PC-9 (cell line): ENCODE measurements at places on chromosomes 5 and 9. TPM values are rescaled to one million over a fixed set of nuclear protein-coding genes. Genes with fewer than 3 reads are reported as not detected.

DNA sequence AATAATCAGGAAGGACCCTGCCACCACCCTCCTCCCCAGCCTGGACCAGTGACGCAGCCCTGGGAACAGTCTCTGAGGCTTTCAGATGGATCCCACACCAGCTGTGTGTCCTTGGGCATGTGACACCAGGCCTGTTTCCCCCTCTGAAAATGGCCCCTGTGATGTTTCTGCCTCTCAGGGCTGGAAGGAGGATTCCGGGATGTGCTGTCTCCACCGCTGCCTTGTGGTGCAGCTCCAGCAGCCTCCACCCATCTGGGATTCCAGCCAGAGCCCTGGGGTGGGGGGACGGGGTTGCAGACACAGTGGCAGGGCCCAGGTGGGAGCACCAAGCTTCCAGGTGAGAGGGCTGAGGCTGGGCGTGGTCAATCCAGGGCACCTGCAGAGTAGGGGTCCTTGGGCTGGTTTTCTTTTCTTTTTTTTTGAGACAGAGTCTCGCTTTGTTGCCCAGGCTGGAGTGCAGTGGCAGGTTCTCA, 179.7 kb upstream of the IER5L start:
- no peak for DNase-seq

DNA sequence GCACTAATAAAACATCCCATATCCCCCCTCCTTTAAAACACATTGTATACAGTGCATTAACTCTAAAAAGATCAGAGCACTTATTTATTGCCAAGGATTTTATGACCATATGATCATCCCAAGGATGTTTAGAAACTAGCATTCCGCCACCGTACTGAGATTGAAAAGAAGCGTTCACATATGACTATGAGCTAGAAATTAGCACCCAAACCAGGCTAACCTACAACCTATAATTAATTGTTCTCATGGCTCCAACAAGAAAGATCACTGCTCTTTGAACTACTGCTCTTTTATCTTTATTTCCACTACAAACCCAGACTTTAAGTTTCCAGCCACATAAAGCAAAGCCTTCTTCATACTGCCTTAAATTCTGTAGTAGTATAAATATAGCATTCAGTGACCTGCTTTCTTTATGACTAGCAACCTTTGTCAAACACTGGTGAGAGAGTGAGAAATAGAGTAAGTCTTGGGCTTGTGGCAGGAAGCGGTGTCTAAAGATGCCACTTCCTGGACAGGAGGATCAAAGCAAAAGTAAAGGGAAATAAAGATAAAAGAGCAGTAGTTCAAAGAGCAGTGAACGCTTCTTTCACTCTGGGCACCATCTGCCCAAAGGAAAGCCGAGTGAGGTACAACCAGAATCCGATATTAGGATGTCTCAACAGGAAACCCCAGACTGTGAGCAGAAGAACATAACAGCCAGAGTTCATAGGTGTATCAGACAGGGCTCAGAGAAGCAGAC, 151.1 kb upstream of the ERCC6L2 start:
- no peak for DNase-seq

DNA sequence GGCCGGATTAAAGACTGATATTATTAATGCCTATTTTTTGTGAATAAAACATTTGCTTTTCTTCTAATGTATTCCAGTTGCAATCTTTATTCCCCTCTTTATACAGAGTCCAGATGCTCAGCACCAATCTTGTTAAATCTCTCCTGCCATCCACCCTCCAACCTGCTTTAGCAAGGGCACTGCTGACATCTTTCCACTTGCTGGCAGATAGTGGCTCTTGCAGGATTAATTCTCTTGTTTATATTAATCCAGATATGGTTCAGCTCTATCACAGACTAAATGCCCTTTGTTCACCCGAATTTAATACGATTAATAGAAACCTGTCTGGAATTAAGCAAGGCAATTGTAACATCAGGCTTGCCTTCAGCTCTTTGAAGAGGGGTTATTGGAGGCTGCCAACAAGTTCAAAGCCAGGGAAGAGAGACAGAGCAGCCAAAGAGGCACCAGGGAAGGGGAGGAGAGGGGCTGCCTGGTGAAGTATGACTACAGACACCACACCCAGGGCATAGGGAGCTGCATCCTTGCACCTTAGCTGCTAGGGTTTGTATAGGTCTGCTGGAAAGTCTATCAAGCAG, 236.2 kb downstream of the SAXO1 start:
- DNase-seq, result no peak

DNA sequence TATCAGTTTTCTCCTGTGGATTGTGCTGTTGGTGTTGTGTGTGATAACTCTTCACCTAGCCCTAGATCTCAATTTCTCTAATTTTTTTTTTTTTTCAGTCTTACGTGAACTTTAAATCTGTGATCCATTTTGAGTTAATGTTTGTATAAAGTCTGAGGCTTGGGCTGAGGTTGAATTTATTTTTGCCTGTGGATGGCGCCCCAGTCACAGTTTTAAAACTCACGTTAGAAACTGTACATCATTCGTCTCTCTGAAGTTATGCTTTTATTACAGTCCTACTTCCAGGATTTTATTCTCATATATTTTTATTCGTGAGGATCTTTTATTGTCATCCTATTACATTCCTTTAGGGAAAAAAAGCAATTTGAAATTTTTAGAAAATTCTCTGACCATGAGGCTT, 103.1 kb downstream of the EHMT1 start:
- DNase-seq, result no peak

DNA sequence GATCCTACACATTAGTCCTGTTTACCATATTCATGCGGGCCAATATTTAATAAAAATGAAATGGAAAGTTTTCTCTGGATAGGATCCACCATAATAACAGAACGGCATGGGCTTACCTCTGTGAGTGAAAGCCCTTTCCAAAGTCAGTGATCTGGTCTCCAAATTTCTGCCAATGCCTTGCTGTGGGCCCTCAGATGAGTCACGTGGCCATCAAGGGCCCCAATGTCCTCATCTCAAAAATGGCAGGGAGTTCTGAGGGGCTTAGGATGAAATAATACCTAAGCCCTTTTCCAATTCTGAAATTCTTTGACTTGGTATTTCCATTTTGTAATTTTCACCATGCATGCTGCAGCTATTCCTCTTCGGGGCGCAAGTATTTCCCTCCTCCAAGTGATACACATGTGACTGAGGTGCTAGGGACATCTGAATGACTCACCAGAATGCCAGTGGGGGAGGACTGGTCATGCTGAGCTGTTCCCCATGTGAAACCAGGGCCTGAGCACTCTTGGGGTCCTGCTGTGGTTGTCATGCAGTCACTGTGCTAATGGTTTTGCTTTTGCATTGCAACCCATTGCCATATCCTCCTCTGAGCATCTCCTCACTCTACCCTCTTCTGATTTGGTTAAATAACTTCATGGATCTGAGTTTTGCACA, 35.0 kb downstream of the ITK start:
- no peak for DNase-seq

DNA sequence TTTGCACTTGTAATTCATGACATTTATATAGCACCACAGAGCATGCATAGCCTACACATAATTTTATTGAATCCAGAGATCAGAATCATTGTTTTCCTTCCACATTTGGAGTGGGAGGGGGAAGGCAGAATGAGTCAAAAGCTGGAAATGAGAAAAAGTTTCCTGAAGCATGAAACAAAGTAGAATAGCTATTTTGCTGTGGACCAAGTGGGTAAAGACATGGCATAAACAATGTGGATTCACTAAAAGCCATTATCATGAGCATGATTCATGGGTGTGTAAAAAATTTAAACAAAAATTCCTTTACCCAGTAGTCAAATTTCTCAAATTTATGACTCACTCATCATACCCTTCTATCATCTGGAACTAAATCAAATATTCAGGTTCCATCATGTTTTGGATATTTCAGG, 97.9 kb downstream of the YIPF5 start:
- no peak for DNase-seq

GRCh38 chr9:2958219-2958618, 114.3 kb upstream of the PUM3 start:
- no peak for DNase-seq

GRCh38 chr5:41182666-41183065, 30.7 kb downstream of the C6 start:
- no peak for DNase-seq

DNA sequence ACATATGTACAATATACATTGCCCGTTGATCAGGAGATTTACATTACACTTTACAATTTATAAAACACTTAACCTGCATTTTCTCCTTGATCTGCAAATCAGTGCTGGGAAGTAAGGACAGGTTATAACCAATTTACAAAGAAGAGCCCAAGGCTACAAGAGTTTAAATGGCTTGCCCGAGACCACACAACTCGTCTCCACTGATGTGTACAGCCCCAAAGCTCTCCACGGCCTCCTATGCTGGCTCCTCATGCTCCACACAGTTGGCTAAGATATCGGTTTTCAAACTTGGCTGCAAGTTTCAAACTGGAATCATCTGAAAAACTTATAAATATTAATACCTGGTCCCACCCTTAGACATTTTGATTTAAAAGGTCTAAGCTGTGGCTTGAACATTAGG, 10.3 kb downstream of the ACTL7B start:
- DNase-seq, result no peak

- DNase-seq, result no peak
Observed at GRCh38 chr9:17862101-17862500, 283.2 kb downstream of the SH3GL2 start.

GRCh38 chr9:97387936-97388684, 23.8 kb upstream of the TDRD7 start:
- no peak for DNase-seq

DNA sequence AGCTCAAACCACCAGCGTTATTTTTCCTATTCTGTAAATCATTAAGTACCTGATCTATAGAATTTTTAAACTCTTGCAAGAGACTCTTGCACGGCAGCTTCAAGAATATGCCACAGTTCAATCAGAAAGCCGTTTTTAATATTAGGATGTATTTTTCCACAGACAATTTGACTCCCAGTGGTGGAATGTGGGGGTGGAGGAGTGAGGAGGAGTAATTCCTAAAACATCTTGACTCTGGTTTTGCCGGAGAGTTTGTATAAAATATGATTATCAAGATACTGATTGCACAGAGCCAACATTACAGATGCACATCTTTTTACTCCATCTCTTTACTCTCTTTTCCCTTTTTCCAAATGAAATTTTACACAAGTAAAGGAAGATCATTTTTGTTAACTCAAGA, 288.3 kb downstream of the ENC1 start:
- no peak for DNase-seq

DNA sequence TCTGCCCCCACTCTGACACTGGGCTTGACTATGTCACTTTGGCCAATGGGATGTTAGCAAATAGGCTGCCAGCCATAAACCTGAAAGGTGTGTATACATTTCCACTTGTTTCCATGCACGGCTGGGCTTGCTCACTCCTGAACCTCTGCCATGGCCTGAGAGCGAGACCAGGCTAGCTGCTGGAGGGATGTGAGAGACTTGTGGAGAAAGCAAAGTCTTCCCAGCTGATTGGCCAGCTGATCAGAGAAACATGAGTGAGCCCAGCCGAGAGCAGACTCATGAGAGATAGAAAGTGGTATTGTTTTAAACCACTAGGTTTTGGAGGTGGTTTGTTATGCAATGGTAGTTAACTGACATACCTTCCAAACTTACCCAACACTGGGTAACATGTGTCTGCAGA, 13.9 kb downstream of the FAM193B start:
- no peak for DNase-seq

DNA sequence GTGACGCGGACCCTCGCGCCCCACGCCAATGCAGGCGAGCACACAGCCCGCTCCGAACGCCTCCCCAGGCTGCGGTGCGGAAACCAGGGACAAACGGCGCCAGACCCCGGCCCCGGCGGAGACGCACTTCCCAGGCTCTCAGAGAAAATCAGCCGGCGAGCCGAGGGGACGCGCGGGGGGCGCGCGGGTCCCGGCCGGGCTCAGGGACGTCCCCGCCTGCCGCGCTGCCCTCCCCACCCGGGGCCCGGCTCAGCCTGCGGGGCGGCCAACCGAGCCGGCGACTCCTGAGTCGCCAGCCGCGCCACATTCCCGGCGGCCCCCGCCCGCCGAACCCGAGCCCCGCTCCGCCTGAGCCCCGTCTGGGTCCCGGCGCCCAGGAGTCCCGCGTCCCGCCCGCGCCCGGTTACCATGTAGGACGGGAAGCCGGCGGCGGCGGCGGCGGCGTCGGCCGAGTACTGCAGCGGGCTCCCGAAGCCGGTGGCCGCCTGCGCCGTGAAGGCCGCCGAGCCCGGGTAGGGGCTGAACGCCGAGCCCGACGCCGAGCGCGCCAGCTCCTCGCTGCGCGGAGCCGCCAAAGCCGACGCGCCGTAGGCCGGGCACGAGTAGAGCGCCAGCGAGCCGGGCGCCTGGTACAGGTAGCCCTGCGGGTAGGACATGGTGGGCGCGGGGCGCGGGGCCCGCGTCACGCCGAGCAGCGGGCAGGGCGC, 566 bp downstream of the IRX2 start:
- DNase-seq, result no peak

DNA sequence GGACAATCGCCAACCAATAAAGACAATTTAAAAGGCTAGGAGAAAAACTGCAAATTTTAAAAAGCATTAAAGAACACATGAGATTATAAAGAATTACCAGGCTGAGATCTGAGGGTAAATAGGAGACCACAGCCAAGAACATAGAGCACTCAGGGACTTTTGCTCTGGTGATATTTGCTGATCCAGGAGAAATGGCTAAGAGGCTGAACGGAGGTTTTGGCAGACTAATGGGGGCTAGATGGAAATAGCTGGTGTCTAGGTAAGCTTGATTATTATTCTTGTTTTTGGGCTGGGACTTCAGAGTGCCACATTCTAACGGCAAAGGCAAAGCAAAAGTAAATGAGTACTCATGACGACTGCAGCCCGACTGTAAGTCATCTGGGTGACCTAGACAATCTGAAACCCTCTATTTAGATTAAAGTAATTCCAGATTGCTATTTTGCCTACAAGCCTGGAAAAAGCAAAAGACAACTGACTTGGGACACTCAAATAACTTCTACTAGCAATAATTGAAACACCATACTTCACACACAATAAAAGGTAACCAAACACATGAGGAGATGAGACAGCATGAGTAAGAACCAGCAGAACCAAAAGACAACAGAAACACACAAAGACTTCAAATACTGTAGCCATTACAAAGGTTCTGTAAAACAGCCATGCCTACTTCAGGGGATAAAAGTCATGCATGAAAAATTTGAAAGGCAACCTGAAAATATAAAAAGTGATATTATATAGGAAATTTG, 68.8 kb downstream of the JAKMIP2 start:
- DNase-seq, result no peak

Gene TMOD1
- 6.8 and 7.1 TPM in 2 replicates for total RNA-seq

Gene HSPB3
- not detected in 2 replicates for total RNA-seq

Gene LRRC8A
- 90.3 and 95.7 TPM in 2 replicates for total RNA-seq
